ENCODE measurements at places on chromosomes 1 and 21.

DNA sequence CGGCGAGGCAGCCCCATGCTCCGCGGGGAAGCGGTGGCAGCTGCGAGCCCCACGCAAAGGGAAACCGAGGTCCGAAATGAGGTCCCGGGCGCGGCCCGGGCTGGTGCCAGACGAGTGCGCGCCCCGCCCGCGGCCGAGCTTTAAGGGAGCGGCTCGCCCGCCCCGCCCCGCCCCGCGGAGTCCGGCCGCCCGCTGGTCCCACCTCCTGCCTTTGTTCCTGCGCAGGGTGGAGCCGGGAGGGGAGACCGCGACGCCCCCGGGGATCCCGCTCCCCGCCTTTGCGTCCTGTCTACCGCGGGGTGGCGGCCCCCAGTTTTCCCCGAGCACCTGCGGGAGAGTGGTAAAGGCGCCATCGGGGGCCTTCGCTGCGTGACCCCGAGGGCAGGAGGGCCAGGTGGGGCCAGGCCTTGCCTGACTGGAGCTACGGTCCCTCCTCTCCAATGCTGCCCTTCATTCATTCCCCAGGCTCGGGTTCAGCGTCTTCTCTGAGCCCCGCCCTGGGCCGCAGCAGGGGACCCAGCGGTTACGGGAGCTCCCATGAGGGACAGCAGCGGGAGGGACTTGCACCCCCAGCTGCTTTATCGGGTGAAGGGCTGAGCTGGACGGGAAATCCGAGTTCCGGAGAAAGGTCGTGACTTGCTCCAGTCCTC is at the start of gene HES2:
Gene HES2, minus strand, starts transcription at position 116 of the 650 bp plus-strand sequence. Its CDS starts 99 bp downstream, at position 17.
- DNase-seq, result no peak

DNA sequence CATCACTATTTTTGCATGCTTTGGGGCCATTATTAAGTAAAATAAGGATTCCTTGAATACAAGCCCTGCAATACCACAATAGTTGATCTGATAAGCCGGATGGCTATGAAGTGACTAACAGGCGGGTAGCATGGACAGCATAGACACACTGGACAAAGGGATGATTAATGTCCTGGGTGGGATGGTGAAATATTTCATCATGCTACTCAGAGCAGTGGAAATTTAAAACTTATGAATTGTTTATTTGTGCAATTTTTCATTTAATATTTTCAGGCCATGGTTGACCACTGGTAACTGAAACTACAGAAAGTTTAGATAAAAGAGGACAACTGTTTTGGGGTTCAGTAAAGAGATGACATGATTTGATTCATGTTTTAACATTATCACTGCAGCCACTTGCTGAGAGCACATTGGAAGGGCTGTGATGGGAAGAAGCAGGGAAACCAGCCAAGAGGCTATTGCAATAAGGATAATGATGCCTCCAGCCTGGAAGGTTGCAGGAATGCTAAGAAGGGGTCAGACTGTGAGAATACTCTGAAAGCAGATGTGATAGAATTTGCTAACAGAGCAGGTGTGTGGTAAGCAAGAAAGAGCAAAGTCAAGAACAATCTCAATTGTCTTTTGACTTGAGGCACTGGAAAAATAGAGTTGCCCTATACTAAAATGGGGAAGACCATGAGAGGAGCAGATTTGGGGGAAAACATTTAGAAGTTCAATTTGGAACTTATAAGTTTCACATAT is 62.5 kb upstream of the TNFSF4 start:
- no peak for DNase-seq

GRCh38 chr1:8782001-8782620 is 35.3 kb downstream of the RERE start:
- no peak for DNase-seq

- no peak for DNase-seq
These were observed 867 bp downstream of the PTPRC start for GRCh38 chr1:198639671-198640143.

DNA sequence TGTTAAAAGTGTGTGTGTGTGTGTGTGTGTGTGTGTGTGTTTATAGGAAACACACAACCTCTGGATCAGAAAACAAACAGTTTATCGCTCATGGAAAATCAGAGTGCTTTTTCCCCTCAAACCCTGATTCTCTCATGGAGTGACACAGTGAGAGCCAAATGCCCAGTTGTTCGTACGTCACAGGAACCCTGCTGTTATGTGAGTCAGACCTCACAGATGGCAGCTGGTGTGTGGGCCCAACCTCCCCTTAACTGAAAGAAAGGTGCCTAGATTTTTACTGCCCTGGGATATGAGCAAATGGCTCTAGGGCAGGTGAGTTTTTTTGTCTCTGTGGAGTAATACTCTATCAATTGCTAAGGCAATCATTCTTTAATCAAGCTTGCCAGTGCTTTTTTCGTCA is 1788.1 kb downstream of the BRINP3 start:
- DNase-seq, result no peak

DNA sequence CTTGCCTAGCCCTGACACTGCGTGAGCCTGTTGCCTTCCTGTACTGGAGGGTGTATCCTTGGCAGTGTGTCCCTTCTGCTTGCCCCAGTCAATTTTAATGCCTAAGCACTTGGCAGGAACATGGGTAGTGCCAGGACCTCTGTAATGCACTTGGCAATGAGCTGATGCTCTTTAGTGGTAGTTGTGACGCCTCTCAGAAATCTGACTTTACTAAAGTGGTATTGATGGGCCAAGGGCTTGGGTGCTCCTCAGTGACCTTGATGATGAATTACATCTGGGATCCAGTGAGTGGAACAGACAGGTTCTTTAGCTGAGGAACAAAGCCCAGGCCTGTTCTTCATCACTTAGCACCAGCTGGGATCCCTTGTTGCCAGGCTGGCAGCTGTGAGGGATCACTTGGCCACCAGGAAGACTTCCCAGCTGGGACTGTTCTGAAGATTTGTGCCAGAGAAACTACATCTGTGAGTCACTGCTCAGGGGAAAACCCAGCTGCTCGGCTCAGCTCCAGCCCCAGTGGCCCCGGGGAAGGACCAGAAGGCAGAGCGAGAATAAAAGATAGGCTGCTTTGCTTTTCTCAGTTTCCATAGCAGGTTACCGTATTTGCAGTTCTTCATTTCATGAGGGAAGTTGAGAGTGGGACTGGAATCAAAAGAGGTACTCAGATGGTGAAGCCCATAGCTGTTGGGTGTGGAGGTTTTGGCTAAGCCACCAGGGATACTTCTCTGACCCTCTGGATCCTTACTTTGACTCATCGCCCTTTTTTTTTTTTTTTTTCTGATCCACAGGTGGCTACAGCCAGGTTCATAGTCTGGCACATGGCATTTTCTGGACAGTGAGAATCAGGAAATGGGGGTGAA is 28.5 kb upstream of the KCNA2 start:
- peak; percentile 59 for DNase-seq

DNA sequence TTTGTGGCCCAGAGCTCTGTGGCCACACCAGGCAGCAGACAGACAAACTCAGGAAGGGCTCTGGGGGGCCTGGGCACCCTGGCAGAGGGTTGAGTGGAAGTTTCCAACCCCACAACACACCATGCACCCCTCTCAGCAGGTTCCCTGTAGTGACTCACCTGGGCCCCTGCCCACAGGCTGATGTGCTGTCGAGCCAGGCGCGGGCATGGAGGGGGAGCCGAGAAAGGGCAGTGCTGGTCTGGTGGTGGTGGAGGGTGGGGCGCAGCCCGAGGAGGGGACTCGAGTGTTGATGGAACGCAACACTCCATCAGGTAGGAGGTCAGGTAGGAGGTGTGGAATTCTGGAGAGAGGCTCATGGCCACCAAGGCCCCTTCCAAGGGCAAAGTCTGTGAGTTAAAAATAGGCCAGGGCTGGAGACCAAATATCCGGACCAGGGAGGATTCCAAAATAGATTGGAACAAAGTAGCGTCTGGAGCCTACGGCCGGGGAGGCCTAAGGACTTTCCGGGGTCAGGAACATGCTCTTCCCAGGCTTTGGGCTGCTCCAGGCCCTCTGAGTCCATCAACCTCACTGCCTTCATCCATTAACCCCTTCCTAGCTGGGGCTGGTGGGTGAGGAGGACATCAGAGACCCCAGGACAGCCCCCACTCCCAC is 191.5 kb upstream of the AJAP1 start:
- no peak for DNase-seq

GRCh38 chr1:88514544-88515060 is 169.5 kb upstream of the PKN2 start:
- no peak for DNase-seq

DNA sequence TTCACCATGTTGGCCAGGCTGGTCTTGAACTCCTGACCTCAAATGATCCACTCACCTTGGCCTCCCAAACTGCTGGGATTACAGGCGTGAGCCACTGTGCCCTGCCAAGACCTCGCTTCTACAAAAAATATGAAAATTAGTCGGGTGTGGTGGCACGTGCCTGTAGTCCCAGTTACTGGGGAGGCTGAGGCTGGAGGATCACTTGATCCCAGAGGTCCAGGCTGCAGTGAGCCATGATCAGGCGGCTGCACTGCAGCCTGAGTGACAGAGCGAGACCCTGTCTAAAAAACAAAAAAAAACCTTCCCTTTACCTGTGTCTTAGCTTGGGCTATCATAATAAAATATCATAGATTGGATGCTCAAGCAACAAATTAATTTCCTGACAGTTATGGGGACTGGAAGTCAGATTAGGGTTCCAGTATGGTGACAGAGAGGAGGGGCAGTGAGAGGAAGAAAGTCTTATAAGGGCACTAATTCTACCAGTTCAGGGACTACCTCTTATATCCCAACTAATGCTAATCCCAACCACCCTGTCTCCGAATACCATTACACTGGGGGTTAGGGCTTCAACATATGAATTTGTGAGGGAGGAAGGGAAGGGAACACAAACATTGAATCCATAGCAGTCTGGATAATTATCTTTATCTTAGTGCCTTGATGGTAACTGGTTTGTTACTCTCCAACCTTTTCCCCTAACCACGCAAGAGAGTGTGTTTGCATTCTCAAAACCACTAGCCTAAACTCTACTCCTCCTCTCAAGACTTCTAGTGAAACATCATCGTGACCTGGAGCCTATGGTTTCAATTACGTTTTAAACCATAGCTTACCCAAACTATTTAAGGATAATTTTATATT is 1.0 kb upstream of the NAXE start:
- no peak for DNase-seq

DNA sequence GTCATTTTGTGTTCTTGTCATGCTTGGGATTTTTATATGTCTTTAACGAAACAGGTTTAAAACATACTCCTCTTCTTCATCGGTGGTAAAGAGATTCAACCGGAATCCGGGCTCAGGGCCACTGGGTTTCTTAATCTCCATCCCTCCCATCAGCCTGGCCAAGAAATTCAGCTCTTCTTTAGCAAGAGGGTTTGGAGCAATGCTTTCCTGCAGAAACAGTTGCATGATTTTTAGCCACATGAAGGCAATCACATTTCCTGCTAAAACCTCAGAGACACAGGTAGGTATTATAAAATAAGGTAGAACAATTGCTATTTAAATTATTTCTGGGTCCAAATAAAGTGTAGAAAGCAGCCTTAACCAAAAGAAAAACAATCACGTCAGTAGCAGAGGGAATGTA is 22.7 kb upstream of the LSM10 start:
- DNase-seq, result no peak

DNA sequence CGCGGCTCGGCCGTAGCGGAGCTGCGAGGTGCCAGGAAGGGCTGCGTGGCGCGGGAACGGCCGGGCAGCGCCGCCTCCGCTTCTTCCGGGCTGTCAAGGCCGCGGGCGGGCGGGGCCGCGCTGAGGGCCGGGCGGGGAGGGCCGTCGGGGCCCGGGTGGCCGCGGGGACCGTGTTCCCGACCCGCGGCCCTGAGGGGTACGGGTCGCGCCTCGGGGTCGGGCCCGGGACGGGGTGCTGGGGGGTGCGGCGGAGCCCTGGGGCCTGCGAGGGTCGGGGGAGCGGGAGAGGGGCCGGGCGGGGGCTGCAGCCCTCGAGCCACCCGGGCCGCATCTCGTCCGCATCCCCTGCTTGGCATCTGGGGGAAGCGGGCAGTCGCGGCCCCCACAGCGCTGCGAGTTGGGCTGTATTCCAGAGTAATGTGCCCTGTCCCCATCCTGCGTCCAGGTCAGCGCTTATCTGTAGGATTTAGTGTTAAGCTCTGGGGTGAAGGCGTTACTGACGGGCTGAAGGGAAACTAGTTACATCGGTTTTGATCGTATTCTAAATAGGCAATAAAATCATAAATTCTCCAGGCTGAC is 379 bp downstream of the RER1 start:
- DNase-seq, result no peak

DNA sequence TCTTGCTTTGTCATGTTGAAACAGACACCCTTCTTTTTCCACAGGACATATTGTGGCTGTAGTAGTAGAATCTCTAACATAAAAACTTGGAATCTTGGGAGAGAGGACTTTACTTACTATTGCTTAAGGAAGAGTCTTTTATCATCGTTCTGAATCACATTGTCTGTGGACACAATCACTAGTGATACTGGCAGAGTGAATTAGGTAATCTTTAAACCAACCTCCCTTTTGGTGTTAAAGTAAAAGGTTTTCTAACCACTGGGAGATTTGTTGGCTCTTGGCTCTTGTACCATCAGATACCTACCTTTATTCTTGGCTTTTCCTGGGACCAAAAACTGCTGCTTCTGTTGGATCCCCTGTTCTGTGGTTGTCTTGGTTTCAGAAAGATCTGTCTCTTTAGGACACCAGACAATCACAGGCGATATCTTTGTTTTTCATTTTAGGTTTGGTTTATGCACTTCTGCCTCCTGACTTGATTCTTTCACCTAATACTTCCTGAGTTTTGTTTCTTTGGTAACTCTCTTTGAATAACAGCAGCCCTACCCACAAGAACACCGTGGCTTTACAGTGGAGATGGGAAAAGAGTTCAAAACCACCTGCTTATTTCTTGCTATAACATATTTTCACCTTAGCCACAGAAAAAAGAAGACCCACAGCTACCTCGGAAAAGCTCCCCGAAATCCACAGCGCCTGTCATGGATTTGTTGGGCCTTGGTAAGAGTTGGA is 36.6 kb upstream of the ZFP69B start:
- DNase-seq, result no peak

DNA sequence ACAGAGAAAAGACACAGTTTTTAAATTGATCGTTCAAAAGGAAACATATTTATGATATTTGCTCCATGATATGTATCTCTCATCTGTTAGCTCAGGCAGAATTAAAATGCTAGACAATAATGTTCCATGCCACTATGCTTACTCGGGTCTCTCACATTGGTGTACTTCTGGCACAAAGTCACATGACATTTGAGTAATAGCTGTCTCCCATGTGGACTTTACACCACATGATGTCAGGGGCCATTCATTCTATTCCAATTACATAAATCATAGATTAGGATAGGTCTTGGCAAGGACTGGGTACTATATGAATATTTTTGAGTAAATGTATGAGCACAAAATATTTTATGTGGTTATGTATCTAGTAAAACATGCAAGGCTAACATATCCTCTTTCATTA is 648.4 kb downstream of the PLA2G4A start:
- no peak for DNase-seq
